ENCODE measurements at places on chromosomes 2 and 18.

- DNase-seq: no peak
These were observed 96.5 kb downstream of the CCDC93 start for GRCh38 chr2:117917223-117917917.

DNA sequence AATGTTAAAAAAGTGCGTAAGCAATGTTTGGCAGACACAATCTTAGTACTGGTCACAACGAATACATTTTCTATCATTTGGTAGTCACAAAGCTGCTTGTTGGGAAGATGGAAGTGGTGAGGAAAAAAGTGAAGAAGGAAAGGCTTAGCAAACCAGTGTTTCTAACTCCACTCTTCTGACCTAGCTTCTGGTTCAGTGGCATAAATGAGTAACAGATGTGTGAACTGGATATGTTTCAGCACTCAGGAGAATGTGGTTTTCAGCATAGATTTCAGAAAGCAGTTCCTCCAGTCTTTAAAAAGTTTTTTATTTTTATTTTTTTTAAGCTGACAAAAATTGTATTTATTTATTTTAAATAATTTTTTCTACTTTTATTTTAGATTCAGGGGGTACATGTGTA lies 357.1 kb downstream of the CPS1 start:
- no peak for DNase-seq

- DNase-seq: no peak
These were observed 81.5 kb downstream of the NRP2 start for GRCh38 chr2:205763708-205764211.

DNA sequence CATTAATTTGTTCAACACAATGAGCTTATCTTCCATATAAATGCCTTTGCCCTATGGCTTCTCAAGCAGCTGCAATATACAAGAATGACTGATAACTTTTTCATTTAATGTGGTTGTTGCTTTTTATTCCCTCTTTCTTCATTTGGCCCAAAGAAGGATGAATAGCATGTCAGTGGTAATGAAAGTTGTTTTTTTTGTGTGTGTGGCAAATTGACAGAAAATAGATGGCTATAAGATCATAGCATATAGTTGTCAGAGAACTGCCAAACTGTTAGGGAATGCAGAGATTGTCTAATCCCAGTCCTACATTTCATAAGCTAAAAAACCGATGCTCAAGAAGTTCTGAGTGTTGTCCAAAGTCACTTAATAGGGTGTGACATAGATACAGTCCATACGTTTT lies 244.3 kb downstream of the ACTR3 start:
- DNase-seq: no peak

DNA sequence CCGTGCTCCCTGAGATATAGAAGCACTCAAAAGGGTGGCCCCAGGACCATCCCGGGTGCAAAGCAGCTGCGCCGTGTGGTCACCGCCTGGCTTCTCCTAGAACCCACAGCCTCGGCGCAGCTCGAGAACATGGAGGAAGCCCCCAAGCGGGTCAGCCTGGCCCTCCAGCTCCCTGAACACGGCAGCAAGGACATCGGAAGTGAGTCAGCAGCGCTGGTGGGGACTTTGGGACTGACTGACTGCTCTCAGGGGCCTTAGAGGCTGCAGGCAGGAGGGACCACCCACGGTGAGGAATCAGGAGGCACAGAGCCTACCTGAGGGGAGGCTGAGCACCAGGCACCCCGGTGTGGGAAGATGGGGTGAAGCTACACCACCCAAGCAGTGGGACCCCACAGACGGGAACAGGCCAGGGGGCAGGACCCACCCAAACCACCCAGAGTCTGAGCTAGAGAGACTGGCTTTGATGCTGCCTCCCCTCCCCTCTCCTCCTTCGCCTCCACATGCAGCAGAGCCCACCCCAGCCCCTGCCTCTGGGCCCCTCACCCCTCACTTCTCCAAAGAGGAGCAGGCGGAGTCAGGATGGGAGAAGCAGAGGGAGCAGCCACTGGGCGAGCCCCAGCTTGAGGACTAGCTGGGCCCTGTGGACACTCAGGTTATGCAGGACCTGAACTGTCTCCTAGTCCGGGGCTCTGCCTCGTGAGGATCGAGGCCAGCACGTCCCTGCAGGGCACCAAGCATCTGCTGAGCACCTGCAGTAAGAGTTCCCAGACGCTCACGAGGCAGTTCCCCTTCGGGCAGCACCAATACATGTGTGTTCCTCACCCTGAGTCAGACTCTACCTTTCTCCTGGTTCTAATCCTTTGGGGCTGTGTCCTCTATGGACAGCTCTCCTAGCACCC lies 28.7 kb downstream of the MTERF4 start:
- no peak for DNase-seq
